ENCODE measurements at places on chromosomes 5 and 9.

- peak; percentile 29 for DNase-seq
Measured at GRCh38 chr5:72166070-72166979, 59.0 kb downstream of the MAP1B start.

- DNase-seq: no peak
Measured at GRCh38 chr9:93189369-93190132, 5.6 kb downstream of the WNK2 start.

- DNase-seq: no peak
Measured at GRCh38 chr9:109403116-109403515, 82.3 kb upstream of the EPB41L4B start.

DNA sequence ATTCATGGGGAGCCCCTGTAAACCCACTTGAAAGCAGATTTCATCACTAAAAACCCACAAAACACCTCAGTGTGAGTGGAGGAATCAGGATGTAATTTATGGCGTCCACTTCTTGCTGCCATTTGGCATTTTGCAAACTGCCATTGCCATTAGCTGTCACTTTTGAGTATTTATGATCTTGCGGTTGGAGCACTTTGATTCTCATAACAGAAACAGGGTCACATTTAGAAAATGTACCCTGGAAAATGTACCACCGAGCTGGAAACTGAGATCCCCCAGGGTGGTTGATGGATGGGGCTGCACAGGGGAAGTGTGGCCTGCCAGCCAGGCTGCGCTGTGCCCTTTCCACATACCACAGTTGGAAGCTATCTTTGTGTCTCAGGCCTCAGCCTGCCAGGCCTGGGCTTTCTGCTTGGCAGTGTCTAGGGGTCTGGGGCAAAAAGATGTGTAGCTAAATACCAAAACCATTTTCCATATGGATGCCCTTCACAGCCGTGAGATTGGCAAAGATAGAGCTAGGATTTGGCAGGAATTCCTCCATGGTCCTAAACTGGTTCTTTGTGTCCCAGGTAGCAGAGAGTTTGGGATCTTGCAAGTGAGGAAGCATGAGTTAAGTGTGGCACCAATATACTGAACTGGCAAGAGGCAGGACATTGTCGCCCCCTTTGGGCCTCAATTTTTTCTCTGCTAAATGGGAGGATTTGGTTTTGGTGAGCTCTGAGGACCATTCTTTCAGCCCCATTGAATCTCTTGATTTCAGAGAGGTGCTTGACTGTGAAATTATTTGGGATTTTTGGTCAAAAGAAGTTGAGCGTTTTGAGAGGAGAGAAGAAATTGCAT, 46.2 kb downstream of the GALNT10 start:
- DNase-seq: no peak

- DNase-seq: no peak
Measured at GRCh38 chr9:85262333-85262732, 479.4 kb downstream of the AGTPBP1 start.

- DNase-seq: peak; percentile 72
Measured at GRCh38 chr5:16160706-16161105, 18.9 kb downstream of the MARCHF11 start.

DNA sequence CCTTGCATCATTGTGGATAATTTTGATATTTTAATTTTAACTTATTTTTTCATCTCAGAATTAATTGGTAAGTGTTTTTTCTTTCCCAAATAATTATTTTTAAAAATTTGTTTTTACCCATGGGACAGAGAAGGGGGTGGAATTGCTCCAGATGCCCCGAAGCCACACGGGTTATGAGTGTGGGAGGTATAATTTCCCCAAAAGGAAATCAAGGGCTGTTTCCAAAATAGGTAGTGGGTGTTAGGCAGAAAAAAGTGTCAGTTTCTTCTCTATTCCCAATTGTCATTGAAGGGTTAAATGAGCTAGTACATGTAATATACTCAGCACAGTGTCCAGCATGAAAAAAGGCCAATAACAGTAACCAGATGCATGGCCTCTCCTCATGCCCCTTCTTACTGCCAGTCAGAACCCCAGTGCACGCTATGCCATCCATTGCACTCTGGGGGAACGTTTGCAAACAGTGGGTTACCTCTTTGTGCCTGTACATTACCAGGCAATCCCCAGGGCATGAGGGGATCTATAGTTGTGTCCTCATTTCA, 36.4 kb upstream of the ANGPTL2 start:
- DNase-seq: no peak

GRCh38 chr9:131676431-131676972, 63.4 kb downstream of the RAPGEF1 start:
- no peak for DNase-seq

DNA sequence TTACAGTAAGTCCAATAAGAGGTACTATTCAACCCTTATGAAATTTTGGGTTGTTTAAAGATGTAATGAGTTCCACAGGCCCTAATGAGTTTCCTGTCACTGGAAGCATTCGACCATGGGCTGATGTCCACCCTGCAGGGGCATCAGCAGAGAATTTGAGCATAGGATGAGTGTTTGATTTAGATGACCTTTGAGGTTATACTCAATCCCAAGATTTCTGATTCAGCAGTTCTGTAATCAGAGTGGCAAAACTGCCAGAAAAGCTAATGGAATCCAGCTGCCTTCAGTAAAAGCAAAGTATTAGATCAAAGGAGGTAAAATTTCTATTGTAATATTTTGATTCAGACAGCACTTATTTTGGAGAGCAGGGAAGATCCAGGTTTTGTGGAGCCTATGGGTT, 68.3 kb downstream of the COX7C start:
- no peak for DNase-seq

- DNase-seq: no peak
Measured at GRCh38 chr5:91885291-91886265, 502.5 kb upstream of the ARRDC3 start.

DNA sequence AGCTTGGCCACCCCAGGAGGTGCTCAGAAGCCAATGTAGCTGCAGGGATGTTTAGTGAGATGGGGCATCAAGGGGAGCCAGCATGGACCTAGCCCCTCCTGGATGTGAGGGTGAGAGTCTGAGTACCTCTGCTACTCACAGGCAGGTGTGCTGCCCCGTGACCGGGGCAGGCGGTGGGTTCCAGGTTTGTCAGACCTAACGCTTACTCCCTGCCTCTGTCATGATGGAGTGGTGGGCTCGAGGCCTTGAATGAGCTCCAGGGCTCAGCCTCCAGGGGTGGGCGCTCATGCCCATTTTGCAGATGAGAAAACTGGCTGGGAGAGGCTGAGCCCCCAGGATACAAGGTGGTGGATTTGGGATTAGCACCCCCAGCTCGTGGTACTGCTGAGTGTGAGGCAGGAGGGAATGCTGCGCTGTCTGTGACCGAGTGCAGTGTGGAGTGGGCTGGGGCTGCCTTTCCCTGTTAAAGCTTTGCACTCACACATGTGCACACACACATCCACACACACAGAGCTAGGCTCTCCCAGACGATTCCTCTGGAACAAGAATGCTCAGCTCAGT, 1.5 kb downstream of the RXRA start:
- DNase-seq: no peak

- DNase-seq: no peak
Measured at GRCh38 chr9:123518338-123518737, 162.3 kb downstream of the CRB2 start.

DNA sequence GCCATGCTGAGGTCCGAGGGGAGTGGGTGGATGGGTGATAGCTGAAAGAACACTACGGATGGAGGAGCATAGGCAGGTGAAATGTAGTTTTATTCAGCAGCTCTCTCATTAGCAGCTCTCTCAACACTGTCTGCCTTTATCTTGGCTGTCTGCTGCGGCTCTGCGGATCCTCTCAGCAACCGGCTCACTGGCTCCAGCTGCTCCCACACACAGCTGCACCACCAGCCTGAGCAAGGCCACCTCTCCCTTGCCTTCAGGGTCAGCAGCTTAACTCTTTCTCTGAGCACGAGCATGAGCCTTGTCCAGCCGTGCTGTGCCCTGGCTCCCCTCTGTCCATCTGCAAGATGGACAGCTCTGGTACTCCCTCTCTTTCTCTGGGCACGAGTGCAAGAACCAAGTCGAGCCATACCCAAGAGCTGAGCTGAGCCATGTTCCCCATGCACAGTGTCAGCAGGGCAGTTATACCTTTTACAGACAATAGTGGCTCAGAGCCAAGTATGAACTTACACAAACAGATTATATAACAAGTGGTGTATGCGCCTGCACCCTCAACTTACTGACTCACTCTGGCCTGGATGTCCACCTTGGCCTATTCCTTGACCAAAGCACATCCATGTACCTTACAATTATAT, 108.5 kb downstream of the MACIR start:
- DNase-seq: no peak

- DNase-seq: no peak
Measured at GRCh38 chr5:14915291-14915952, 43.8 kb upstream of the ANKH start.

DNA sequence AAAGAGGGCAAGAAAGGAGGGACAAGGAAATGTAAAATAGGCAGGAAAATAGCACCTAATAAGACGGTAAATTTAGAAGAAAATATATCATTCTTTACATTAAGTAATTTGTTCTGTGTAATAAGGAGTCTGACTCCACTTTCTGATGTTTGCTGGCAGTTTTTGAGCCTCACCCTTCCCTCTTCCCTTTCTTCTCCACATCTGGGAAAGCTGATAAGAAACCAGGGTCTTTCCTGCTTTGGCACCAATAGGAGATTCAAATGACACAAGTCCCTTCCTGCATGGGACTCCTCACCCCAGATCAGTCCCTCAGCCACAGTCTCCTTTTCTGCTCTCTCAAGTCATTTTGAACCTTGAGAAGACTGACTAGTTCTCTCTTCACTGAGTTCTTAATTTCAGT, 31.2 kb upstream of the LECT2 start:
- no peak for DNase-seq

GRCh38 chr5:89996890-89997289, 412.7 kb downstream of the CETN3 start:
- DNase-seq: no peak

- peak; percentile 62 for DNase-seq
Measured at GRCh38 chr9:136740971-136741882, 1.5 kb downstream of the LCN10 start.

GRCh38 chr9:119868694-119869093, 499.5 kb upstream of the BRINP1 start:
- DNase-seq: no peak

- DNase-seq: no peak
Measured at GRCh38 chr5:157188270-157188669, 7.6 kb downstream of the ITK start.

DNA sequence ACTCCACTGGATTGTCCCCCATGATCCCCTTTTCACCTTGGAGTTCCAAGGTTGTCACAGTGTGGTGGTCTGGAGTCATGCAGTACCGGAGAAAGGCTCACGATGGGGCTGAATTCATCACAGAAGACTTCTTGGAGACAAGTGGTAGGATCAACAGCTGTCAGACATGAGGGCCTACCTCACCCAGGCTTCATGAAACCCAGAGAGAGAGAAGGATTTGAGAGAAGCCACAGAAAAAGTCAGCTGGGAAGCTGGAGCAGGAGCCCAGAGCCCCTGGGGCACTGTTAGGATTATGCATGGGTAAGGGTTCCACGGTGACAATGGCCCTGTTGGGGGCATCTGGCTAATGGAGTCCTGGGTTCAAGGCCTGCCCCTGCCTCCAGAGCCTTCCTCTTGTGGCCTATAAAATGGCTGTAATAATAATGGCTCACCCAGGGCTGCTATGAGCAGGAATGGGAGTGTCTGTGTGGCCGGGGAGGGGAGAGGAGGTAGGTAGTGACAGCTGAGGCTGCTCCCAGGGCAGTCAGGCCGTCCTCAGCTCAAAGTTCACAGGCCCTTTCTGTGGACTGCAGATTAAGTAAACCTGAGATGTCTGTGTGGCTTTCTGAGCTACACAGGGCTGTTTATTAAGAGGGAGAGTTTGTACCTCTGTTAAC, 910 bp downstream of the TRIM14 start:
- DNase-seq: no peak

- DNase-seq: no peak
Measured at GRCh38 chr5:133523961-133524586, 88.3 kb downstream of the FSTL4 start.

- DNase-seq: no peak
Measured at GRCh38 chr5:93902288-93902687, 160.9 kb upstream of the POU5F2 start.

DNA sequence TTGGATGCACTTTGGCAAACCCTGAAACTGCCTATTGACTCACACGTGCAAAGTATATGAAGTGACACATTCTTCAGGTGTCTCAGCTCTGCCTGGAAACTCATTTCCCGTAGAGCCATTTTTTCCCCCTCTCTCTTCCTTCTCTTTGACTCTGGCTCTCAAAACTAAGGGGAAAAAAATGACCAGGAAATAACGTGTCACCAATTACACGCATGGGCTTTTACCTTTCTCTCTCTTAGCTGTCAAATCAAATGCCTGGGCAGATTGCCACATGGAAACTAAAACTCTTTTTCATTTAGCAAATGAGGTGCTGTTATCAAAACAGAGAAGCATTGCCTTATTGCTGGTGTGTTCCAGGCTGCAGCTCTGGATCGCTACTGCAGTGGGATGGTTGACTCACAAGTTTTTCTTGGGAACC, 18.3 kb upstream of the IFNK start:
- DNase-seq: no peak

GRCh38 chr5:144189800-144190429, 19.2 kb downstream of the KCTD16 start:
- DNase-seq: no peak

GRCh38 chr9:133104718-133105460, 16.2 kb downstream of the RALGDS start:
- DNase-seq: no peak

GRCh38 chr5:40700116-40700782, 20.5 kb downstream of the PTGER4 start:
- DNase-seq: no peak

GRCh38 chr5:36876965-36877666, 547 bp downstream of the NIPBL start:
- DNase-seq: peak; percentile 62

GRCh38 chr9:131276891-131277286, 579 bp upstream of the FAM78A start:
- DNase-seq: peak; percentile 28

- DNase-seq: no peak
Measured at GRCh38 chr9:18263377-18263776, 210.6 kb upstream of the ADAMTSL1 start.

- peak; percentile 52 for DNase-seq
Measured at GRCh38 chr9:120733190-120733589, 18.9 kb upstream of the MEGF9 start.

GRCh38 chr9:93473411-93473810, 20.0 kb upstream of the FAM120AOS start:
- DNase-seq: peak; percentile 29

GRCh38 chr9:124337562-124337961, 77.7 kb downstream of the PSMB7 start:
- DNase-seq: no peak

- DNase-seq: no peak
Measured at GRCh38 chr5:91434348-91434747, 51.2 kb upstream of the ARRDC3 start.
